ENCODE measurements at places on chromosomes 1 and 21.

GRCh38 chr1:19310720-19311502, 1.0 kb downstream of the AKR7A2 start:
- no peak for DNase-seq

GRCh38 chr1:9235096-9235459, 504 bp downstream of the H6PD start:
- DNase-seq, result no peak

GRCh38 chr1:107687849-107688753, 276.9 kb downstream of the VAV3 start:
- no peak for DNase-seq

- no peak for DNase-seq
These were observed 164.2 kb downstream of the PPIAL4G start for GRCh38 chr1:148318904-148319242.

DNA sequence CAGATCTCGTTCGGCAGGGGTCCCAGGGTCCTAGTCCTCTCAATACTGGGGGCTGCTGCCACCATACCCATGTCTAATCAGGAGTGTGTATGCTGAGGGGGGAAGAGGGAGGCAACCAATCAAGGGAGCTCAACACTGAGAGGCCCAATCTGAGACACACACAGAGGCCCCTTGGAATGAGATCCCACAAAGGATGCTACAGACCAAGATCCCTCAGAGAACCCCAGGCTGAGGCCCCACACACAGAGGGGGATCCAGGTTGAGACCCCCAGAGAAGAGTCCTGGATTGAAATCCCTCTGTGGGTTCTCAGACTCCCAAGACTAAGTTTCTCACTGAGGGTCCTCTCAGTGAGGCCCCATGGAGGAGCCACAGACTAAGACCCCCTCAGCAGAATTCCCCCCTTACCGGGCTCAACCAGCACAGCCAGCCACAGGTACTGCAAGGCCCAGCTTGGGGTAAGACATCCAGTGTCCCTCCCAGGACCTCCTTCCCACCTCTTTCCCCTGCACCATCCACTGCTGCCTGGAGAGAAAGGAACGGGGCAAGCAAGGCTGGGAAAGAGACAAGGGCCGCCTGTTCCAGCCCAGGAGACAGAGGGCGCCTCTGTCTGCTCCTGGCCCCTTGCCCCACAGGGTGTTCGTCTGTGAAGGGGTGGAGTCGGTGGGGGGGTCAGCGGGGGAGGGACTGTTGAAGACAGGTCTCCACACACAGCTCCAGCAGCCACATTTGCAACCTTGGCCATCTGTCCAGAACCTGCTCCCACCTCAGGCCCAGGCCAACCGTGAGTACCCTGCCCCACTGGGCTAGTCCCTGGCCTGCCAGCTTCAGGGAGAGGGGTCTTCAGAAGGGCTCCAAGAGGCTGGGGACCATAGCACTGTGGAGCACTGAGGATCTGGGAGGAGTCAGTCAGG, at the start of gene S100A1:
Gene S100A1, plus strand, starts transcription at position 720 of the 912 bp plus-strand sequence. CDS start 2,088 bp downstream, outside the sequence.
- DNase-seq, result no peak

DNA sequence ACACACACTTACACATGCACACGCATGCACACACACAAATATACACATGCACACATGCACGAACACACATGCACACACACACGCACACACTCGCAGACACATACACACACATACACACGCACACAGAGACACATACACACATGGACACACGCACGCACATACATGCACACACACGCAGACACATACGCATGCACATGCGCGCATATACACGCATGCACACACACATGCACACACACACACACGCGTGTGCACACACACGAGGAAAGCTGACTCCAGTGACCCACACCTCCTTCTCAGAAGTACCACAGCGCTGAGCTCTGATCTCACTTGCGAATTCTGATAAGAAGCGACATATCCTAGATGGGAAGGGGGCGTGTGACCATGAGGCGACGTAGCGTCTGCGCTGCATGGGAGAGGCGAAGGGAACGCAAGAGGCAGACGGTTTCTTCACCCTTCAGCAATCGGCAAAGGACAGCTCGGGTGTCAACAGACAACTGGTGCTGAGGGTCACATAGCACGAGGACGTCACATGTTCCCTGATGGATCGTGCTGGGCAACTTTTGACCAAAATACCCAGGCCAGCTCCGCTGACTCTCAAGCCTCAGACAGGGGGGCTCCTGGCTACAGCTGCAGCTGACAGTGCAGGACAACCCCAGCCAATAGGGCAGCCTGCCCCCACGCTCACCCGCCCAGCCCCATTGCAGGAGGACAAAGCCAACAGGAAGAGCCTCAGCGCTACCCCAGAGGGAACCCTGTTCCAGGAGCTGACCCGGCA, 16.0 kb upstream of the PDE9A start:
- DNase-seq, result no peak

DNA sequence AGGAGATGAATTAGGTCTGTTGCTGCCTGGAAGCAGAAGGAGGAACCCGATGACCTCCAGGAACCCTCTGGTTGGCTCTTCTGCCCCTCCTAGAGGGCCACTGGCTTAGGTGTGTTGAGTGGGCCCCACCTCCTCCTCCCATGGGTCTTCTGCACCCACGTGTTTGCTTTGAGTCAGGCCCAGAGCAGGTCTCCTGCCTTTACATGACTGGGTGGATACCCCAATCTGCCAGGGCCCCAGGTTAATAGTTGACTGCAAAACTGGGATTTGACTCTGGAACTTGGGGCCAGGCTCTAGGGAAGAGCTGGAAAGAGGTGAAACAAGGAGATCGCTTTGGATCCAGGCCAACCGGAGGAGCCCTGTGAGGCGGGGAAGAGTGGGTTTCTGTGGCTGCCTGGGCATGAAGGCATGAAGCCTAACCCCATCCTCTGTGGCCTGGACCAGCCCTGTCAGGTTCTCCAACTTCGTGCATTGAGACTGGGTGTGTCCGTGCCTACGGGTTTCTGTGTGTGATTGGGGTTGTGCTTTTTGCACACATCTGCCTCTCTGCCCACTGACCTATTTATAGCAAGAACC, 7.8 kb upstream of the LAD1 start:
- DNase-seq, result no peak

DNA sequence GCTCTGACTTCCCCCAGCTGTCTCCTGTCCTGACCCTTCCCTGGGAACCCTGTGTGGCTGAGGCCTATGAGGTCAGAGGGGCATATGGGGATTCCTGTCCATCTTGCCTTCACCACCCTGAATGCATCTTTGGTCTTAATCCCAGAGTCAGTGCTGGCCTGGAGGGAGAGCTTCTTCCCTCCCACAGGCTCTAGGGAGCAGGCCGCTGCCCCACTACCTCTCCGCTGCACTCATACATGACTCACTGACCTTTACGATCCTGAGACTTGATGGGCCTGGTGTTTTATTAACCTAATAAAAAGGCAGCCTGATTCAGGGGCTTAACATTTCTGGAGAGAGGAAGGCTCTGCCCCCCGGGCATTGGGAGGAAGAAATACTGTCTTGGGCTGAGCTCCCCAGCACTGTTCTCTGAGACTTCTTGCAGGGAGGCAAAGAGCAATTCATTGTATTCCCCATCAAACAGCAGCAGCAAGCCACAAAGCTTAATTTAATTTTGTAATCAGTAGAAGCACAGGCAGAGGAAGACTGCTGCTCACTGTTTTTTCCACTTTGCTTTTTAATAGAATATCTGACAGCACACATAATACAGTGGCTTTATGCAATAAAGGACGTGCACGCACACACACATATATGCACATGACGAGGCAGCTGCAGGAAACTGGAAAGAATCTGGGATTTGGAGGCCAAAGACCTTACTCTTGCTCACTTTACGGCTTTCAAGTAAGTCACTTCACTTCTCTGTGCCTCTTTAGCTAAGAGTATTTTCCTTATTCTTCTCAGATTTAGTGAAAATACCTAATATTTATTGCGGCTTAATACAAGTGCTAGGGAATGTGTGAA, 89.2 kb upstream of the GRIK3 start:
- DNase-seq, result no peak

- DNase-seq, result no peak
These were observed 42.0 kb upstream of the RGS2 start for GRCh38 chr1:192766876-192767275.

GRCh38 chr1:223338811-223339746, 24.9 kb downstream of the SUSD4 start:
- DNase-seq, result no peak

DNA sequence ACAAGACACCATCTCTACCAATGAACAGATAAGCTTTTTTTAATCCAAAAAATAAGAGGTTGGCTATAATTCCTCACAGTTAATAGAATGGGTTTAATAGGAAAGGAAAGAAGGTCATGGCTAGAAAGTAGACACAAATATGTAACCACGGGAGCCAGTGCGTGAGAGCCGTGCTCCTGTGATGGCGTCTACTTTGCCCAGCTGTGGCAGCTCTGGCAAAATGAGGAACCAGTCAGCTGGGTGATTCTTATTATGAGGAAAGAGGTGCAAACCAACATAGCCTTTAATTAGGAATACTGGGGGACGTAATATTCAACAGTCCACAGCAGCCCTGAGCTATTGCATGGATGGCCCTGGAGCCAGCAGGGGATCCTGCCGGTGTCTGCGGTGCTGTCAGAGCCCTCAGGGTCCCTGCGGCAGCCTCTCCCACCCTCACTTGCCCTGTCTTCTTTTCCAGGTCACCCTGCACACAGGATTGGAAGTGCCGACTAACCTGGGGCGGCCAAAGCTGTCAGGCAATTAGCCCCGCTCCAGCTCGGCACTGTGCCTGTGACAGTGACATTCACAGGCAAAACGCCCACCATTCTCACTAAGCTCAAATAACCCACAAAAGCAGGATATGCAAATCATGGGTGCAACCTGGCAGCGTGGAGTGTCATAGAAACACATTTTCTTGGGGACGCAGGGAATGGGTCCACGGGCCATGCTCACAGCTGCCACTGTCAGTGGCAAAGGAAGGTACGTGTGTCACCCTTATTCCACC, 25.9 kb upstream of the GNPAT start:
- DNase-seq, result no peak

DNA sequence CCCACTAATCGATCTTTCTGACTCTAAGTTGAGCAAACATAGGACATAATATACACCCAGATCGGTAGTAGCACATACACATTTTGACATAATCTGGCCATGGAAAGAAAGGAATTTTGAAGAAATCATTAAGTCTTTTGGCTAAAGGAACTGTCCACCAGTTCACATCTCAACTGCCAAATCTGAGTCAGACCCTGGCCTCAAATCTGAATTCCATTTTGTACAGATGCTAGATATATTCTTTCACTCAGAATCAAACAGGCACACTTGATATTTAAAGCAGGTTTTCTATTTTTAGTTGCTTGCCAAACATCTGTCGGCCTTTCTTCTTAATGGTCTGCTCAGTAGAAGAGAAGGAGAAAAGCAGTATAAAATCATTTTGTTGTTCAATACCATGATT, 281.8 kb downstream of the BARHL2 start:
- no peak for DNase-seq

- no peak for DNase-seq
These were observed 78.3 kb downstream of the ATP1B1 start for GRCh38 chr1:169184812-169185211.

- DNase-seq, result no peak
These were observed 220.3 kb upstream of the FGGY start for GRCh38 chr1:59076612-59077011.

GRCh38 chr1:228399531-228400236, 7.0 kb downstream of the TRIM11 start:
- no peak for DNase-seq

DNA sequence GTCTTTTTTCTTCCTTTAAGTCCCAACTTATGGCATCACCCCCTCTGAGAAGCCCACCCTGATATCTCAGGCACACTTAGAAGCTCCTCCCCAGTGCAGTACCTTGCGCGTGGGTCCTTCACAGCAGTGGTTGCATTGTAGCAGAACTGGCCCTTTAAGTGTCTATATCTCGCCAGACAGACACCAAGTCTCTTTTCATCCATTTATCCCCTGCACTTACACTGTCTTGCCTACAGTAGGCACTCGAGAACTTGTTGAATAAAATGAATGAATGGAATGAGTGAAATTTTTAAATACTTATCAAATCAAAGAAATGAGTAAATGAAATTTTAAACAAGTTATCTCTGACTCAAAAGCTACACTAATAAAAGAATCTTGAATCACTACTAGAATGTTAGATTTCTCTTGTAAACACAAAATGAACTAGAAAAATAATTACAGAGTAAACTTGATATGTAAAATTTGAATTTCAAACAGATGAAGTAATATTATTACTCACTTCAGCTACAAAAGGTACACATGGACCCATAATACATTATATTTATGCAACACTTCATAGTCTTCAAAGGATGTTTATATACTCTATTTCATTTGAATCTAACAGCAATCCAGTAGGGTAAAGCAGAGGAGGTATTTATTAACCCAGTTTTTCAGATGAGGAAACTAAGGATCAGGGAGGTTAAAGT, 54.7 kb upstream of the MAN1A2 start:
- no peak for DNase-seq

DNA sequence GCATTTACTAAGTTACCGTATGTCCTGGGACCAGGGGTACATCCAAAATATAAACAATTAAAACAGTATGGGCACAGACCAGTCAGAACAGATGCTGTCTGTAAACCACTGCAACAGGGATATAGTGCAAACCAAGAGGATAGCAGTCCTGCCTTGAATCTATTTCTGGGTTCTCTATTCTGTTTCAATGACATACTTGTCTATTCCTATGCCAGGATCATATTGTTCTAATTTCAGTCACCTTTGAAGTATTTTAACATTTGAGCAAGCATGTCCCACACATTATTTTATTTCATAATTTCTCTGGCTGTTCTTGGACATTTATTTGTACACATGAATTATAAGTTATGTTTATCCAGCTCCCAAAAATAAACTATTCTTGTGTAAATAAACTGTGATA, 28.2 kb upstream of the SYDE2 start:
- no peak for DNase-seq

DNA sequence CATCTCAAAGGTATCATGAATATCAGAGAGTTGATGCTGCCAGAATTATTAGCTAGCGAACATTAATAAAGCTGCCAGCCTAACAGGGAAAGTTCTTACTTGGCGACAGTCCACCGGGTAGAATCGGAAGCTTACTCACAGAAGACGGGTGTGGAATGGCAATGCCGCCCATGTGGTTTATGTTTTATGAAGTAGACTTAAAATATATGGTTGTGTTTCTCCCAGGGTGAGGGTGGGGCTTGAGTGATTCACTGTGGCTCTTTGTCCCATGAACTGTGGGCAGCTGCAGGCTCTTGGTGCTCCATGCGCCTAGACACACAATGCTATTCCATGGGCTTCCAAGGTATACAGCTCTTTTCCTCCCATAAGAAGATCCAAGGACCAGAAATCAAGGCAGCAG, 162.7 kb downstream of the PIGK start:
- DNase-seq, result no peak

GRCh38 chr21:29313662-29314408, 15.1 kb downstream of the BACH1 start:
- DNase-seq, result no peak

GRCh38 chr1:239947801-239948200, 143.9 kb upstream of the FMN2 start:
- DNase-seq, result no peak
